NCI-H774 (cell line): ENCODE measurements at places on chromosomes 2 and 18.

DNA sequence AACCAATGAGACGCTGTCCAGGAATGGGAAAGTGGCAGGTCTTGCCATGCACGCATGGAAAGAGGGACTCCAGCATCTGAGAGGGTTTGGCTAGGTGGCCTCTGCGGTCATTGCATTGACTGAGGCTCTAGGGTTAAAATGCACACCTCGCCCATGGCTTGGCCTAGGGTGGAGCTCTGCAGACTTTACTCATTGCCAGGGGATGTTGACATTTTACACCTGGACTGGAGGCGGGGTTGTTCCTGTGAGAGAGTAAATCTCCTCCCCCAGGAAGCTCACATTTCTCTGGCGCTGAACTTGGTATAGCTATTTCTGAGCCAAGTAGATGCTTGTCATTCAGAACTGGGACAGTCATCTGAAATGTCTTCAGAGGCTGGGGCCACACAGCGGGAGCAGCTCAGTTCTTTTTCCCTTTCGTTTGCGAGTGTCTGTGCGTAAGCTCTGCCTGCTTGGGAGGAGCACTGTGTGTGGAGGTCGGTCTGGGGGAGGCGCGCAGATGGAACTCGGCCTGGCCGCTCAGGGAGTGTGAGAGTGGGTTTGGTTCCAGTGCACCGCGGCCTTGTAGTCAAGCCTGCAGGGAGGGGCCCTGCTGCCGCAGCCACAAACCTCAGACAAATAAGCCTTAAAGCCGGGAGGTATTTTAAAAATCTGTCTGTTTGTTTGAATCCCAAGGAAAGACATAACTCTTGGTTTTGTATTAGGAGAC, 76.5 kb downstream of the LPIN1 start:
- no peak for DNase-seq

DNA sequence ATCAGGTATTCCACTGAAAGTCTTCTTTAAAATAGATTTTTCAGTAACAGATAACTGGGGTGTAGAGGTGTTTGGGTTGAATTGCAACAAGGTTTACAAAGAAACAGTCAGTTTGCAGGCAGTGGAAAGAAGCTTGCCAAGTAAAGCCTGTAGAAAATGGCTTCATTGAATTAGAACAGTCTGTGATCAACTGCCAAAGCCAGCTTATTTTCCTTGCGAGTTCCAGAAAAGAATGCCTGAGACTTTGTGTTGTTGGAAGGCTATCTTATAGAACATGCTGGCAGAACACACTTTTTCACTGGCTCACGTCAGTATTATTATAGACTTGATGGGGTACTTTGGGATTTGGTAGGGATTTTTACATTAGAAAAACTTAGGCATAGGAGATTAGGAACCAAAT, 601.0 kb downstream of the XIRP2 start:
- DNase-seq, result no peak

DNA sequence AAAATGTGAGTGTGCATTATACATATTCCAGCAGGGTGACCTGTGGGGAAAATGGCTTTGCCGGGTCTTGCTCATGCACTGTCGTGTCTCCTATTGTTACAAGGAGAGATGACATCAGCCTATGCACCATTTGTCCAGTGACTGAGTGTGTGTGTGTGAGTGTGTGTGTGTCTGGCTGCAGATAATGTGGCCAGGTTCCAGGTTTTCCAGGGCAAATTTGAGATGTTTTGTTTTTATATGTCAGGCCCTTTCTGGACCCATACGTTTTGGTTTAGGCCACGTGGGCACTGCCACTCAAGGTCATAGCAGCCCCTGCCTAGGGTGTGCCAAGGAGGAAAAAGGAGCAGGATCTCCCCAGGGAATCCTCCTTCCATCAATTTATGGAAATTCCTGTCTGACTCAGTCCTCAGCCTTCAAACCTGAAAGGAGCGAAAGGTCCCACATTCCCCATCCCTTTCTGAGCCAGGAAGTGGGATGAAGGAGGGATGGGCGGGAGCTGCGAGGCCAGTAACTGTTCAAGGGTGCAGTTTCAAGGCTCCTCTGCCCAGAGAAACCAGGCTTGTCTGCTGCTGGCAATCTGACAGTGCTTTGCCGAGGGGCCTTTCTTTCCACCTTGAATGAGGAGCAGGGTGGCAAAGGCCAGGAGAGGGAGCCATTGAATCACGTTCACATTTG, 93.0 kb upstream of the SMAD2 start:
- DNase-seq, result peak; percentile 41

DNA sequence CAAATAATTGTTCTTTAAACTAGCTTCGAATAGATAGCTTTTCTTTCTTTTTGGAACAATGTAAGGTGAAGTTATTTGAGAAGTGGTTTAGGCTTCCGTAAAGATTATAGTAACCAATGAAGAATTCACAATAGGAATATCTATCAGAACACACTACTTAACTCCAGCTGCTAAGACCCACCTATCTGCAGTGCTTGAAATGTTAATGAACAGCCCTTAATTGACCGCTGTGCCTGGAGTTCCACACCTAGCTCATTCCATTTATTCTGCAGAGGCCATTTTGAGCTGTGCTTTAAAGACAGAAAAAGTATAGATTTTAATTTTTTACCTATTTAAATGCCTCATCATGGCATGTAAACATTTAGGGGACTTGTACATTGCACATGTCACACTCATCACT, 83.3 kb upstream of the APCDD1 start:
- DNase-seq, result no peak

GRCh38 chr2:81196383-81196851, 891.9 kb upstream of the LRRTM1 start:
- no peak for DNase-seq

- DNase-seq, result no peak
These were observed 194.1 kb upstream of the GLI2 start for GRCh38 chr2:120541553-120541932.

- no peak for DNase-seq
These were observed 51.8 kb upstream of the PMAIP1 start for GRCh38 chr18:59848002-59848401.

DNA sequence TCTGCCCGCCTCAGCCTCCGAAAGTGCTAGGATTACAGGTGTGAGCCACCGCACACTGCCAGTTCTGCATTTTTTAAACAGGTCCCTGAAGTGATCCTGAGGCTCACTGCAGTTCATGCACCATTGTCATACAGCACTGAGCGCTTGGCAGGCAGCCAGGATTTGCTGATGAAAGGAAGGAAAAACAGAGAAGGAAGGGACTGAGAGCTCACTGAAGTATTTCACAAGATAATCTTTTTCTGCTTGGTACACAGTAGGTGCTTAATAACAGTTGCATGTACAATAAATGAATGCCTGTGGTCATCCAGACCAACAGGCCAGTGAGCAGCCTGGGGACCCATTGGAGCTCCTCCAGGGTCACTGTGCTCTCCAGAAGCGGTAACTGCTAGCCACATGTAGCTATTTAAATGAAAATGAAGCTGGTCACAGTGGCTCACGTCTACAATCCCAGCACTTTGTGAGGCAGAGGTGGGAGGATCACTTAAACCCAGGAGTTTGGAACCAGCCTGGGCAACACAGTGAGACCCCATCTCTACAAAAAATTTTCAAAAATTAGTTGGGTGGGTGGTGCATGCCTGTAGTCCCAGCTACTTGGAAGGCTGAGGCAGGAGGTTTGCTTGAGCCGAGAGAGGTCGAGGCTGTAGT, 33.1 kb upstream of the SMAD7 start:
- peak; percentile 8 for DNase-seq

DNA sequence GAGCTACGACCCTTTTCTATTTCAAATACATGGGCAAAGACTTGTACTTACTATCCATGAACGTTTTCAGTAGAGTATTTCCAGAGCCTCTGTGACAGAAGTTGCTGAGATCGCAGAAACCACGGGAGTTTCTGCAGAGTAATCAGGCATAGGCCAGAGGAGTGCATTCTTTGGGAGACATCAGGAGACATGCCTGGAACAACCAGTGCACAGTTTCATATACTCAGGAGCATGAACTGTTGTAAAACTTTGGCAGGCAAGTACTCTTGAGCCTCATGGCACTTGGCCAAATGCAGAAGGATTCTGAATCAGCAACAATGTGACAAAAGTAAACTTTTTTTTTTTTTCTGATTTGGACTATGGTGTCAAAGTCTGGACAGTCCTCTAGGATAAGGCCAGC, 307.1 kb downstream of the GRB14 start:
- peak; percentile 14 for DNase-seq

DNA sequence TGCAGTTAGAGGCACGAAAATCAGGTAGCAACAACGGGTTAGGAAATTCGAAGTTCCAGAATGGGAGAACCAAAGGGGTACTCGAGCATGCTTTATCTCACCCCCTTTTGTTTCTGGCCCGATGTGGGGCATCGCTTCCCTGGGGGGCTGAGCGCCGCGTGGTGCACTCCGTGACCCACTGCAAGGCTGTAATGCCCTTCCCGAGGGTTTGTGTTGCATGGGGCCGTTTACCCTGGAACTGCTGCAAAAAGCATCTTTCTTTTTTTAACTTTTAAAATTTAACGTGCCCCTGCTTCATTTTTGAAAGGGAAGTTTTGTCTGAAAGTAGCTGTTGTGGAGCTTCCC, 4.8 kb downstream of the GDF7 start:
- DNase-seq, result no peak

GRCh38 chr2:147740211-147740927, 104.5 kb upstream of the ACVR2A start:
- DNase-seq, result no peak

GRCh38 chr18:63107171-63107845, 212.3 kb downstream of the BCL2 start:
- DNase-seq, result no peak

DNA sequence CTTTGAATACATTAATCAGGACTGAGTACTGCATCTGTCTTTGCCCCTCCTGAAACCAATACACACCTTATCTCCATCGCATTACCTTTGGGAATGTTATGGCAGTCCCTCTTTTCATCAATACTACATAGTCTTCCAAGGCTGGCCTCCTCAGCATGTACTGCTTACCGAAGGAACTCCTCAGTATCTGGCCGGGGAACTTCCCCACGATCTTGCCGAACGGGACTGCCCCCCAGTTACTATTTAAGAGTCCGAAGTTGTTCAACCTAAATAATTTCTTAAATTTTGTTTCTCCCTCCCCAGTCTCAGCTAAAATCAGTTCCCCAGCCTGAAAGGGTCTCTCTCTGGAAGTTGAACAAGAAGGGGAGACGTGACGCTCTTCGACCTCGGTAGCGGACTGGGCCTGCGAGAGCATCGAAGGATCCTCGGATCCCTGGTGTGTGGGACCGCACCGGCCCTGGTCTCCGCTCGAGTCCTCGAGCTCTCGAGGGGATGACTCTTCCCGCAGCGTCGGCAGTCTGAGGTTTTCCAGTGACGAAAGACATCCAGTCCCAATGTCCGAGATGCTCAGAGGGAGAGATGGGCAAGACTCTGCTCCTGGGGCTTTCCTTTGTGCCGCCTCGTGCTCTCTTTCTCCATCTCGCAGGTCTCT, 489 bp downstream of the TRMT61B start:
- DNase-seq, result no peak

GRCh38 chr2:129374452-129374851, 605.0 kb upstream of the RAB6C start:
- DNase-seq, result no peak

DNA sequence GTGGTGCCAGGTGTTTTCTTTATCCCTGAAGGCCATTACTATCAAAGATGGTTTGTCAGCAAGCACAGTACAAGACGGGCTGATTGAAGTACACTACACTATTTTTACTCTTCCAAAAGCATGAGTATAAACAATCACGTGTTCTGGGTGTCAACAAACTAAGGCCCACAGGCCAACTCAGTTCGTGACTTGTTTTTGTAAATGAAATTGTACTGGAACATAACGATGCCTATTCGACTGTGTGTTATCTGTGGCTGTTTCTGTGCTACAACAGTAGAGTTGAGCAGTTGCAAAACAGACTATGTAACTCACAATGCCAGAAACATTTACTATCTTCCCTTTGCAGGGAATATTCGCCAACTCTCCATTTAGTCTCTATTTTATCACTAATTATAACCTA, 12.3 kb downstream of the MRPS5 start:
- no peak for DNase-seq

- DNase-seq, result no peak
These were observed 112.8 kb upstream of the MAP3K20 start for GRCh38 chr2:172962824-172963223.

DNA sequence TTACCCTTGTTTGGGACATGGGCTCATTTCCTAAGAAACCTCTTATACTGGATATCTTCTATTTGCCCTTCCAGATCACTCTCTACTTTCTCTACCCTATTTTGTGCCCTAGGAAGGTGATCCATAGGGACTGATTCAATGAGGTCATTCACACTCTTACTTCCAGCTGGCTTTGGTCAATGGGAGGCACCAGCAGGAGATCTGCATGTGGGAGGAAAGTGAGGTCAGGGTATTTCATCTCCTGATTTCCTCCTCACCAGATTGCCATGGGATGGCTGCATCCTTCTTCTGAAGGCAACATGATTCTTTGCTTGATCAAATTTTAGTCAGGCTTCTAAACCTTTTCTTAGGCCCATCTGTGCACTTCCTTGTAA, 15.2 kb downstream of the M1AP start:
- DNase-seq, result no peak

- no peak for DNase-seq
These were observed 259.0 kb upstream of the REG3G start for GRCh38 chr2:78766459-78766858.

GRCh38 chr18:42798606-42799170, 316.8 kb downstream of the RIT2 start:
- DNase-seq, result no peak

DNA sequence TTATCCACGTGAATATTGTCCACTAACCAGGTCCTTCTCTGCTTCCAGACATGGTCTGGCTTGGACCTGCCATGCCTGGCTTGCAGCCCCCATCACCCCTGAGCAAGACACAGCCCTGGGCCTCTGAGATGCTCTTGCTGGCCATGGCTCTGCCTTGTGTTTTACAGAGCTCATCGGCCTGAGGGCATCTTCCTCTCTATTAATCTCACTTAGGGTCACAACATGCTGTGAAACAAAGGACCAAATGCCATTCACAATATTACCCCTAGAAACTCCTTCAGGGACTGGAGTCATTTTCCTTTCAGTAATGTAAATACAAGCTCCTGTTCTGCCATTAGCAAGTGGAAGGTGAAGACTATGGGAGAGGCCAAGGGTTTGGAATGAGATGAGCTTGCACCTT, 6.8 kb upstream of the TPO start:
- DNase-seq, result no peak

GRCh38 chr2:70247364-70248180, 856 bp downstream of the TIA1 start:
- DNase-seq, result no peak

GRCh38 chr2:101983486-101983885, 8.3 kb upstream of the IL1R2 start:
- no peak for DNase-seq
